ENCODE measurements at places on chromosomes 1 and 21.

DNA sequence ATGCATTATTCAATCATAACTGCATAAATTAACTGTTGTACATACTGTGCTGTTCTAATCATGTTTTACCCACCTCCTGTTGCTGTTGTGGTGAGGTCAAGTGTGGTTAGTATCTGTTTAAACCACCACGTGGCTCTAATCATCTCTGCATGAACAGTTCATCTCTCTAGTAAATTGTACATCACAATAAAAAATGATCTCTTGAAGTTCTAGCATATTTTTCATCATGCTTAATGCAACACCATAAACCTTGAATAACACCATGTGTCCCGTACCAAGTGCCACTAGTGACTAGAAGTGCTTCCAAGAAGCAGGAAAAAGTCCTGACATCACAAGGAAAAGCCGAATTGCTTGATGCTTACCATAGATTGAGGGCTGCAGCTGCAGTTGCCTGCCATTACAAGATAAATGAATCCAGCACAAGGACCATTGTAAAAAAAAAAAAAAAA lies 51.7 kb downstream of the SNRPE start:
- DNase-seq: no peak

DNA sequence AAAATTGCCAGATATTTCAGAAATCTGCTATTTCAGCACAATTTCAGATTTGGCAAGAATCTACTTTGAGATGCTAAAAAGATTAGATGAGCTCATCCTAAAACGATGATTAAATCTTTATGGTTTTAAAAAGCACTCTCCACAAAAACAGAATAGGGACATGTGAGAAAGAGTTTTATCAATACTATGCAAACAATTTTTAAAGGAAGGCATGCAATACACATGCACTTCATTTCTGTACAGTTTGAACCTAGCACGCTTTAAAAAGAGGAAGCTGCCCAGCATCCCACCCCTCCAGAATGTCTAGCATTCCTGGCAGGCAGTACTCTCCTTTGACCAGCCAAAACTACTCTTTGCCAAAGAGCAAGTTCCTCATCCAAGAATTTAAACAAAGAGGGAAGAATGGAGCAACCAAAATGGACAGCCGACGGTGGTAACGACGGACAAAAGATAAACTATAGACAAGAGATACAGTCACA lies 1.3 kb downstream of the ARHGAP29 start:
- DNase-seq: peak; percentile 41

- DNase-seq: no peak
These were observed 181.4 kb upstream of the L1TD1 start for GRCh38 chr1:62013264-62013663.

GRCh38 chr1:221643404-221644144 lies 98.3 kb downstream of the DUSP10 start:
- DNase-seq: no peak

- DNase-seq: no peak
These were observed 36.2 kb upstream of the PKN2 start for GRCh38 chr1:88647749-88648415.

DNA sequence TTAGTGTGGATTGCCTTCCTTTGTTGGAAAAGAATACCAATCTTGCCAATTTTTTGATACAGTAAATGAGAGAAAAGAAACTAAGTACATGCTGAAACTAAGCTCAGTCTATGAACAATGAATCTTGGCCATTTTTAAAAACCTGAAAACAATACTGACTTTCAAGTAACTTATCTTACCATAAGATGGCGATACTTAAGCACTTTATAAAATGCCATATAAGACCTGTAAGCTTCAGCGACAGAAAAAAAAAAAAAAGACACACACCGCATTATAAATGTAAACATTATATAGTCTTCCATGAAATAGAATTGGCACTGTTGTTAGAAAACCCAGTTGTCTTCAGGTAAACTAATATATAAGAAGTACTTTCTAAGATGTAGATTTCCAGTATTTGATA lies 3.0 kb downstream of the OLFM3 start:
- DNase-seq: peak; percentile 36

DNA sequence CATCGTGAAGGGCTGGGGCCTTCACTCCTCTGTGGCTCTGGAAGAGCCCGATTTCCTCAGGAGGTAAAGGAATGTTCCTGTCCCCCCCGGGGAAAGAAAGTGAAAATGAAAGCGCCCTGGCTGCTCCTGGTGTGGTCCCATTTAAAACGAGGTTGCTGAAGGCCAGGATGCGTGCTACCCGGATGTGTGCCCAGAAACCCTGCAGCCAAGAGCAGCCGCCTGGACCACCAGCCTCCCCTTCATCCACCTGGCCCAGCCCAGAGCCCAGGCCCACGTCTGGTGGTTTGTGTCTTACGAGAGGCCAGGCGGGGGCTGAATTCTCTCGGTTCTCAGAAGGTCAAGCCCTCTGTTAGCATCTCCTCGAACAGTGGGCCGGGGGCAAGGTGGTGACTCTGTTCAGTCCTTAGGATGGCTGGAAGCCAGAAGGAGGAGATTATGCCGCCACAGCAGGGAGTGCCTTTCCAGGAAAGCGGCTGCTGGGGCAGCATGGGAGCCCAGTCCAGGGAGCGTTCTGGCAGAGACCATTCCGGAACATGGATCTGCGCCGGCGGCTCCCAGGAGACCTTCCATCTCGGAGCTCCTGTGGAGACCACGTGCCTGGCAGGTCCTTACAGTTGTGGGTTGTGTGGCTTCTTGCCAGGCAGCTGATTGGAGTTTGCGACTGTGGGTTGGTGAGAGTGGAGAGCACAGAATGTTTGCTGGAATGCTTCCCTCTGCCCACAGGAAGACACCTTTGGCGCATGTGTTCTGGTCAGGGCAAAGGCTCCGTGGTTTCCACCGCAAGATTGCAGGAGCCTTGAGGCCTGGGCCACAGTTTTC lies 1.4 kb downstream of the GUK1 start:
- DNase-seq: peak; percentile 66

DNA sequence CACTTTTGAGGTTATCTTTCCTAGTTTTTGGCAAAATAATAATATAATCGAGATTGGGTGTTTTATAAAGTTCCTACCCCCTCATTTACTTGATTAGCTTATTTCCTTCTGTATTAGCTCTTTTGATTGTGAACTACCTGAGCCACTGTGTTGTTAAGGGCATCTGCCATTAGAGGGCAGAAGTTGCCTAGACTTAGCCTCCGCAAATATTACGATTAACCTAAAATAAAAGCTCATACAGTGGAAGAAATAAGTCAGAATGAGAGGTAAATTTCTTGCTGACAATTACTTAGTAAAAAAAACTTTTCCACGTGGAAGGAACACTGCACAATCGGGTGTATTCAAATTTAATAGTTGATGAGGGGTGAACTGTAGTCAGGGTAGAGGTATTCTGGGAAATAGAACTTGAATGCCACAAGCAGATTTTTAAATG lies 2.3 kb downstream of the H3-3A start:
- DNase-seq: peak; percentile 77

DNA sequence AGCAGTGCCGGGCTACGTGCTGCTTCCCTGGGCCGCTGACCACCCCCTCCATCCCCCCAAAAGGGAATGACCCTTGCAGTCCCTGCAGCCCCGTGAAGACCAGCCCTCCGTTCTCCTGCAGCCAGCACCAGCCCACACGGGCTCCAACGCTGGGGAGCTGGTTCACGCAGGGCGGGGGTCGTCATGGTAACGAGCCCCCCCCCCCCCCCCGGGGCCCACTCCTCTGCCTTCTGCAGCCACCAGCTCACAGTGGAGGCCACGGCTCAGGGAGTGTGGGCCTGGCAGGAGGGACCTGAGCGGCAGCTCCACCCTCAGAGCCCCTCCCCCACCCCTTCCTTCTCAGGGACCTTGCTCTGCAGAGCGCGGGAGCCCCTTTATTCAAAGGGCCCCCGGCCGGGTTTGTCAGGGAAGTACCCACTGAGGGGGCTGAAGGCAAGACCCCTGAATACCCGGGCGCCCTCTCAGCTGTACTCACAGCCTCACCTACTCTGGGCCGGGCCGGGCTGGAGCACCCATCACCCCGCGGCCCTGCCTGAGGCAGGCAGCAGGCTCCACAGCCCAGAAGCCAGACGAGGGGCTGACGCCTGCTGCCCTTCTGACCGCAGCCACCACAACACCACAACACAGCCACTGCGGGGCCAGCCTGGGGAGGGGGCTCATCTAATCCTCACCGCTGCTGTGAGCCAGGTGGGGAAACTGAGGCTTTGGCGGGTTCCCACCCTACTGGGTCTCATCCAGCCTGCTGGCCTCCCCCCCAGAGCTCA lies 12.6 kb downstream of the MEGF6 start:
- no peak for DNase-seq

- DNase-seq: no peak
These were observed 25.9 kb upstream of the RIPK4 start for GRCh38 chr21:41792711-41793110.

DNA sequence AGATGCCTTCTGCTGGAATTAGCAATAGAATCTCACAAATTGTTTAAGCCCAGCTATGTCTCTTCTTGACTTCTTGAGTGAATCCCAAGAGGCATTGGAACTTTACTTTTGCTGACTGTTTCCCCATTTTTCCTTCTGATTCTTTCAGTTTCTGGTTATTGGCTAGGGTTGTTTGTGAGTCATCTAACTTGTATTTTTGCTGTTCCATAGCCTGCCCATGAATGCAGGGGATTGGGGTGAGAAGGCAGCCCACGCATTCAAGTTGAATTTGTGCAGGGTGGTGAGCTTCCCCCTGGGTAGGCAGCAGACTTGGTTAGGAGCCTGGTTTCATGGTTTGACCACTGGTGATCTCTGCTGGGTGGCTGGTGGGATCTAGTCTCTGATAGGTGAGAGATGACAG lies 10.4 kb upstream of the KLF17 start:
- peak; percentile 75 for DNase-seq

DNA sequence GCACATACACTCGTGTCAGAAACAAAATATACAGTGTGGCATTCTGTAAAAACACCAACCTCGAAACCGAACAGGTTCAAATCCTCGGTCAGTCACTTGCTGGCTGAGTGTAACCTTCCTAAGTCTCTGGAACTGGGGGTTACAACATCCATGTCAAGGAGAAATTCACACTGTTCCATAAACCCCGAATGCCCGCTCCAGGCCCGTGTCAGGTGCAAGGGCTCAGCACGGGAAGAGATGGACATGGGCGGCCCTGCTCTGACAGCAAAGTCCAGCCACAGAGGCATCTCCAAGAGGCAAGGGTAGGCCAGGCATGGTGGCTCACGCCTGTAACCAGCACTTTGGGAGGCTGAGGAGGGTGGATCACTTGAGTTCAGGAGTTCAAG lies 79.5 kb downstream of the SLC66A1 start:
- no peak for DNase-seq

GRCh38 chr1:209825591-209826434 lies 2.0 kb upstream of the UTP25 start:
- no peak for DNase-seq

GRCh38 chr1:176939993-176940392 lies 224.5 kb downstream of the ASTN1 start:
- no peak for DNase-seq

DNA sequence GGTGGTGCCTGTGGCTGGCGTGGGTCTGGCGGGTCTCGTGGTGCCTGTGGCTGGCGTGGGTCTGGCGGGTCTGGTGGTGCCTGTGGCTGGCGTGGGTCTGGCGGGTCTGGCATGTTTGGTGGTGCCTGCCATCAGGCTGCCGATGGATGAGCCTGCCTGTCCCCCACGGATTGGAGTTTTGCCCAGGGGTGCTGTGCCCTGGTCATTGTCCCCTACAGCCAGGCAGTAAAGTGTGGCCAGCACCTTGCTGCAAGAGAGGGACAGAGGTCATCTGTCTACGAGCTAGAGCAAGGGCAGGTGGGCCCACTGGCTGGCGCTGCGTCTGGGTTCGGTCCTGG lies 41.8 kb downstream of the SKI start:
- no peak for DNase-seq

GRCh38 chr1:216535751-216536150 lies 112.5 kb upstream of the USH2A start:
- no peak for DNase-seq

DNA sequence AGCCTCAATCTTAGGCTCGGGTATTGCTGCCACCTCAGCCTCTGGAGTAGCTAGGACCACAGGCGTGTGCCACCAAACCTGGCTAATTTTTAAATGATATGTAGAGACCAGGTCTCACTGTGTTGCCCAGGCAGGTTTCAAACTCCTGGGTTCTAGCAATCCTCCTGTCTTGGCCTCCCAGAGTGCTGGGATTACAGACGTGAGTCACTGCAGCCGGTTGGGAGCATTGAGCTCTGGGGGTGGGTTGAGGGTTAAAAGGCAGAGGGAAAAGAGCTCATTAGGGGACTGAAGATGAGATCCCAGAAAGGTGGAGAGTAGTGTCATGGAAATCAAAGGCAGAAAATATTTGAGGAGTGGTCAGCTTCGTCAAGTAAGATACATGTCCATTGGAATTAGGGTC lies 7.1 kb downstream of the RAD54L start:
- DNase-seq: no peak

DNA sequence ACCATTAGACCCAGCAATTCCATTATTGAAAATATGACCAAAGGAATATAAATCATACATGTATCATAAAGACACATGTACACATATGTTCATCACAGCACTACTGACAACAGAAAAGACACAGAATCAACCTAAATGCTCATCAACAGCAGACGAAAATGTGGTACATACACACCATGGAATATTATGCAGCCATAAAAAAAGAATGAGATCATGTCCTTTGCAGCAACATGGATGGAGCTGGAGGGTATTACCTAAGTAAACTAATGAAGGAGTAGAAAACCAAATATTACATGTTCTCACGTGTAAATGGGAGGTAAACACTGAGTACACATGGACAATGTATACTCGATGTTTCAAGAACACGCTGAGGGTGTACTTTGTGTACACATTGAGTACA lies 15.9 kb downstream of the AKT3 start:
- no peak for DNase-seq

DNA sequence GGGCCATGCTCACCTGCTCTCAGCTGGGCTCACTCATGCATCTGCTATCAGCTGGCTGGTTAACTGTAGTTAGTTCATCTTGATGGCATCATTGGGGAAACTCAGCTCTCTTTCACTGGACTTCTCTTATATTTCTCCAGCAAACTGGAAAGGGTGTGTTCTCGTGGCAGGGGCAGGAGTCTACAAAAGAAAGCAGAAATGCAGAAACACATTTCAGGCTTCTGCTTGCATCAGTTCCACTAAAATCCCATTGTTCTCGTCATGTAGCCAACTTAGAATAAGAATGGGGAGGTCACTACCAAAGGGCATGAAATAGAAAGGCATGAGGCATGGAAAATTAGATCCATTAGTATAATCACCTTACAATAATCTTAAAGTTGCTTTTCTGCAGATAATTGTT lies 207.3 kb downstream of the NRIP1 start:
- no peak for DNase-seq

- no peak for DNase-seq
These were observed 21.0 kb downstream of the ATF3 start for GRCh38 chr1:212629450-212630157.

- DNase-seq: peak; percentile 44
These were observed 299 bp upstream of the PROX1 start for GRCh38 chr1:213987422-213987926.

GRCh38 chr1:203273869-203274602 lies 31.3 kb upstream of the BTG2 start:
- no peak for DNase-seq

GRCh38 chr1:231705806-231706760 lies 79.5 kb downstream of the DISC1 start:
- DNase-seq: no peak

GRCh38 chr1:93979718-93980319 lies 70.6 kb upstream of the GCLM start:
- DNase-seq: no peak

Data from ELR (cell line).